T47D (cell line): ENCODE measurements at places on chromosomes 5 and 9.

DNA sequence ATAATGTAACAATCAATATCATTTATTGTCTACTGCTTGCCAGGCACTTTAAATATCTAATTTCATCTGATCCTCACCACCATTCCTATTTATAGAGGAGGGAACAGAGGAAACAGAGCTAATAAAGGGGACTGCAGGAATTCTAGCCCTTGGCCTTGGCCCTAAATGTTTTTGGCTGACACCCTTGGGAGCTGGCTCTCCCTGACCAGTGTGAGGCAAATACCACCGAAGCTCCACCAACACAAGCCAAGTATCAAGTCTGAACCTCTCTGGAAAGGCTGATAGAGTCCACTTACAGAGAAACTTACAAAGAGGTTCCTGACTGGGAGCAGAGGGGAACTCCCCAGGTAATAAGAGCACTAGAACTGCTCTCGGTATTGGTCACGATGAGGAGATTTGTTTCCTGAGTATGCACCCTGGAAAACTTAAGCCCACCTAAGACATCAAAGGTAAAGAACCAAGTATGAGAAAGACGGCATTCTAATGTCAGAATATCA is 243.1 kb upstream of the PANK3 start:
- DNase-seq, result no peak

- no peak for DNase-seq
Measured at GRCh38 chr5:136396886-136397285, 31.5 kb upstream of the TRPC7 start.

DNA sequence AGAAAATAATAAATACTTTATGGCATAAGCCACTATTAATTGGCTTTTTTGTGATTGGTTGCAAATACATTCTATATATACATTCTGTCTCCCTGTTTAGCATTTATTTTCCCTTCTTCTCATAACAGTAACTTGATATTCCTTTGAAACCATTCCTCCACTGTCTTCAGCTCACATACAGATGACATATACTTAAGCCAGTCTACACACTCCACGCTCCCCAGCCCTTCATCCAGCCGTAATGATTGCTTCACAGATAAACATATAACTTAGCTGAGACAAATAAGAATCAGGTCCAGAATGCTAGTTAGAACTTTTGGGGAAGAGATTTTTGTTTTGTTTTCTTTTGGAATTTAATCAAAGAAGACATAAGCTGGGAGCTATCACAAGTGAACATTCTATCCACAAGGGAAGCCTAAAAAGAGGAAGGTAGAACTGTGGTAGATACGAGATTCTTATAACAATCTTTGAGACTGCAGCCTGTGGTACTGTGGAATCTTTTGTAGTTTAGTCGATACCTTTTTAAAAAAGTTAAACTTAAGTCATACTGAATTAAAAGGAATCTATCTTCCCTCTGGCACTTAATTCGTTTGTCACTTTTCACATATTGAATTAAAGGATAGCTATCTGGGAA is 365.1 kb upstream of the PRR16 start:
- no peak for DNase-seq

- no peak for DNase-seq
Measured at GRCh38 chr5:543351-543750, 19.1 kb upstream of the SLC9A3 start.

DNA sequence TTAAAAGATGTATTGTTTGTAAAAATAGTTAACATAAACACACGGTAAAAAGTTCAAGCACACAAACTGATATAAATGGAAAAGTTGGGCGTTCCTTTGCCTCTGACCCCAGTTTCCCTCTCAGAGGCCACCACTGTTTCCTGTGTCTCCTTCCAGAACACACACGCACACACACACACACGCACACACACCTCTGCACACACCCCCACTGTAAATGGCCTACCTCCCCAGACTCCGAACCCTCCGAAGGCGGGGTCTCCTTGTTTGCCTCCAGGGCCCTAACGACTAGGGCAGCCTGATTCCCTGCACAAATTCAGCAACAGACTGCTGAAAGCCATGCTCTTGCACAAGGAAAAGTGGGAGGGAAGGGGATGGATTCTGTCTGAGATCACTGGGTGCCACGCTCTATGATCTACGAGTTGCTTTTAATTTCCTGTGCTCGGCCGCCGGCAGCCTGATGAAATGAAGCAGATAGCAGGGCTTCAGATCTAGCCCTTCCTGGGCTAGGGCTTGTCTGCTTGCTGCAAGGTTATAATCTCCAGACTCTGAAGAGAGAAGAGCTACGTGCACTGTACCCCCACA is 184.0 kb upstream of the IL12B start:
- DNase-seq, result no peak

- DNase-seq, result no peak
Measured at GRCh38 chr9:113668061-113668460, 204.5 kb downstream of the RGS3 start.

GRCh38 chr5:142186514-142186856 is 77.9 kb downstream of the NDFIP1 start:
- no peak for DNase-seq

DNA sequence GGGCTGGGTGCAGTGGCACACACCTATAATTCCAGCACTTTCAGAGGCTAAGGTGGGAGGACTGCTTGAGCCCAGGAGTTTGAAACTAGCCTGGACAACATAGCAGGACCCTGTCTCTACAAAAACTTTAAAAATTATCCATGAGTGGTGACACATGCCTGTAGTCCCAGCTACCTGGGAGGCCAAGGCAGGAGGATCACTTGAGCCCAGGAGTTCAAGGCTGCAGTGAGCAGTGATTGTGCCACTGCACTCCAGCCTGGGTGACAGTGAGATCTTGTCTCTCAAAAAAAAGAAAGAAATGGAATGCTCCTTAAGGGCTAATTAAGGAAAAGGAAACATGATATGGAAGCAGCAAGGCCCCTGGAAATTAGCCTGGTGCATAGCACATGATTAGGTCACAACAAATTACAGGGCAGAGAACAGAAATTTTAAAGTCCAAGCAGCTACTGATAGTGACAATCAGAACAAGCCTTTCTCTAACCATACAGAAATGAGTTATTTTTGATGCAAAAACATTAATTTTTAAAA is 19.5 kb downstream of the ANKH start:
- DNase-seq, result no peak

DNA sequence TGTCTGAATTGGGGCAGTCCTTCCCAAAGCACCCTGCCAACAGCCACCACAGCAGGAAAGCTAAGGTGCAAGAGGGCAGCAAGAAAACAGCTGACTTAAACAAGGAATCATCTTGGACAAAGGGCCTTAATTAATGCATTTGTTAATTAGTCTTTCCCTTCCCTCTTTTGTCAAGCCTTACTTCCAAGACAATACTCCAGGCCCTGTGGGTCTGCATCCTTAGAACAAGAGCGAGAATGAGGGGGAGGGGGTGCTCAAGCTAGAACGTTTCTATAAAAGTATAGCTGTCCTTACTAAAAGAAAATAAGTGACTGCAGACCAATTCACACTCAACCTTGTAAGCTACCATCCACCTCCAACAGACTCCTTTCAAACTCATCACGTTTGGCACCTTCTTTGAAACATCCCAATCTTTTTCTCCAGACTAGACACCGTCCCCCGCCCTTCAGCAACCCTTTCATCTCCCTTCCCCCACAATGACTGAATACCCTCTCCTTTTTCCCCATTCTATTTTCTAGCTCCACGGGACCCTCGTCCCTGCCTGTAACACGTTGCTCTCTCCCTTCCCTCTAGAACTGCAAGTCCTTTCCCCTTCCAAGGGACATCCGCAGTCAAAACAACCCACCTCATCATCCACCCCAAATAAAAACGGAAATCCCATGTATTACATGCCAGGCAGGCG is 85.7 kb upstream of the RNF38 start:
- no peak for DNase-seq

DNA sequence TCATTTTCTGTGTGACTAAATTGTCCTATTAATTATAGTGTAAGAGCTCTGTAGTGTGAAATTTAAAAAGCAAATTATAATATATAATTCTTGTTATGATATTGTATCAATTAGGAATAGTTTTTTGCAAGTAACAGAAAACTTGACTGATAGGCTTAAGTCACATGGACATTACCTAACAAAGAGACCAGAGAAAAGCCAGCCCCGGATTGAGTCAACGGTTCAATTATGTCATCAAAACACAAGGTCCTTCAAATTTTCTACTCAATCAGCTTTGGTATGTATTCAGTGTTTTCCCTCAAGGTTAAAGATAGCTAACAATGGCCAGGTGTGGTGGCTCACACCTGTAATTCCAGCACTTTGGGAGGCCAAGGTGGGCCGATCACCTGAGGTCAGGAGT is 126.7 kb upstream of the PTGER4 start:
- DNase-seq, result no peak

- no peak for DNase-seq
Measured at GRCh38 chr5:109917154-109917546, 227.4 kb downstream of the MAN2A1 start.

DNA sequence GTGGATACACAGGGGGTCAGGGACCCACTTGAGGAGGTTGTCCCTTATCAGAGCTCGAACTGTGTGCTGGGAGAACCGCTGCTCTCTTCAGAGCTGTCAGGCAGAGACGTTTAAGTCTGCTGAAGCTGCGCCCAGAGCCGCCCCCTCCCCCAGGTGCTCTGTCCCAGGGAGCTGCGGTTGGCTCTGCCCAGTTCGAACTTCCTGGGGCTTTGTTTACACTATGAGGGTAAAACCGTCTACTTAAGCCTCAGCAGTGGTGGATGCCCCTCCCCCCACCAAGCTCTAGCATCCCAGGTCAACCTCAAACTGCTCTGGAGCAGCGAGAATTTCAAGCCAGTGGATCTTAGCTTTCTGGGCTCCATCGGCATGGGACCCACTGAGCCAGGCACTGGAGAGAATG is 15.9 kb downstream of the SRD5A1 start:
- no peak for DNase-seq

DNA sequence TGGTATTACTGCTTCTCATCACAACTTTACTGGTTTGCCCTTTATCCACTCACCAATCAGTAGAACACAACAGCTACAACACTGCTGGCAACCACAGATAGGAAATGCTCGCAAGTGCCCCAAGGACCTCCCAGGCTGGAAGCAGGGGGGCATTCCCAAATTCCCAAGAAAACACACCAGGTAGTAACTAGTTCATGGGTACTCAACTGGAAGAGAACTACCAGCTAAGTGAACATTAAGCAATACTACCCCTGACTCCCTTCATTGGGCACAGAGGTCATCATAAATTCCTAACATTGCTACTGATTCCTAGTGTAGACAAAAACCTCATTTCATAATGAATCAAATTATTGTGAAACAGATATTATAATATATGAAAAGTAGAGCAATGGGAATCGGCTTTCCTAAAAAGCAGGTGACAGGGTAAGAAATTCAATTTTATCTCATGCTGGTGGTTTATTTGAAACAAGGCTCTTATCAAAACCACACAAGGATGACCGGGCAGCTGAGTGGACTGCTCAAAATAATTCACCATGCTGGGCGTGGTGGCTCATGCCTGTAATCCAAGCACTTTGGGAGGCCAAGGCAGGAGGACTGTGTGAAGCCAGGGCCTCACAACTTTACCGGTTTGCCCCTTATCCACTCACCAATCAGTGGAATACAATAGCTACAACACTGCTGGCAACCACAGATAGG is 81.6 kb downstream of the TLE1 start:
- DNase-seq, result no peak

- DNase-seq, result no peak
Measured at GRCh38 chr9:27428551-27428950, 95.5 kb upstream of the IFNK start.

DNA sequence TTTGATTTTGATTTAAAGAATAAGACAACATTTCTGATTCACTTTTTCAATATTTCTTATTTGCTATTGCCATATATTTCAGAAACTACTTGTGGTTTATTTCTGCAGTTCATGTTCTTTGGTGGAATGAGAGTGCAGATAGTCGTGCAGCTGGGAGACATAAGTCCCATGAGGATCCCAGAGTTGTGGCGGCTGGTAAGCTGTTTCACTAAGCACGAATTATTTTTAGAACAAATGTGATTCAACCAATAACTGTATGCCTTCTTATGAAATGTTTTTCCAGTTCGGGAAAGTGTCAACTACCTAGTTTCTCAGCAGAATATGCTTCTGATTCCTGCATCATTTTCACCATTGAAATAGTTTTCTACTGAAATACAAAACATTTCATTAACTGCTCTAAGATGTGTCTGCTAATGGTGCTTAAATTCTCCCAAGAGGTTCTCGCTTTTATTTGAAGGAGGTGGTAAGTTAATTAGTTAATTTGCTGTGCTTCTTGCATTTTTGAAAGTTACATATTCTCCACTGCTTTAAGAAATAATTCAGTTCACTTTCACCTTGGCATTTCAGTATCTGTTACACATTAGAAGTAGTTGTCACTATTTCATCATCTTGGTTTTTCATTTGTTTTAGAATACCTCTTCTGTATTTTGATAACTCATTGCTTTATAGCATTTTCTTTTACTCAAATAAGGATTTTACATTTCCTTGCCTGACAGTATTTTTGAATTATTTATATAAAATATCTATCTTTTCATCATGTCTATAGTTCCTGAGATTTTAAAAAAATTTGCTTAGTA is 9.0 kb downstream of the NIPSNAP3B start:
- no peak for DNase-seq

- no peak for DNase-seq
Measured at GRCh38 chr9:121610638-121610953, 40.8 kb upstream of the DAB2IP start.

DNA sequence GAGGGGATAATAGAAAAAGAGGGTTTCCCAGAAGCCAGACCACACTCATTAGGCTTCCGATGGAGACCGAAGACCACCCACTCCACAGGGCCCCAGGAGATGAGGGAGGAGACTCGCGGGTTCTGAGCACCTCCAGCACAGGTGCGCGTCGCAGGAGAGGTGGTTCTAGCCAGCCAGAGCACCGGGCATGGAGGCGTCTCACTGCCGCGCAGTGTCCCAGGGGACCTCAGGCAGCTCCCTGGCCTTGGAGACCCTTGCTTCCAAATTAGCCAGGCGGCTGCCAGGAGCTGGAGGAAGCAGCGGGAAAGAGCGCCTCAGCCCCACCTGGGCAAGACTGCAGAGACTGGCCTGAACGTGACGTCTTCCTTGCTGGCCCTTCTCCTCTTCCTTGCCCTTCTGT is 115.4 kb upstream of the FBXL7 start:
- no peak for DNase-seq

DNA sequence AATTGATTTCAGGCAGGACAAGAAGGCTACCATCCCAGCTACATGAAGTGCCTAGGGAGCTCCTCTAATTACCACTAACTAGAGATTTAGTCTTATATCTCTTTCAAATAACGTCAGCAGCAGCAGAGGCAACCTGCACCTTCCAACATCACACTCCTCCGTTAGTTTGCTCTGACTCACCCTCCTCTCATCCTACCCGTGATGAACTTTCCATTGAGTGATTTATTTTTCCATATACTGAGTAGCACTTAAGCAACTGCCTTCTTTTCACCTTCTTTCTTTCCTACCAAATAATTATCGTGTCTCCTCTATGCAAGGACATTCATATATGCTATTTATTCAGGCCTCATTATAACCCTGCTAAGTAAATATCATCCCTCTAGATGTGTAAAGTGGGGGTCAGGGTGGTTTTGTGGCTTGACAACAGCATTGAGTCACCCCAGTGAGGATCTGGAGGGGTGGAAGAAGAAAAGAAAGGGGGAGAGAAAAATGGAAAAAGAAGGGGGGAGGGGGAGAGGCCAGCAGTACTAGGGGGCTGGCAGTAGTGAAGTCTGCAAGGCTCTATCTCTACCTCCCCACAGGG is 64.6 kb upstream of the CAST start:
- DNase-seq, result no peak

GRCh38 chr9:134054891-134055811 is 12.7 kb downstream of the BRD3 start:
- no peak for DNase-seq
